ENCODE measurements at places on chromosomes 1 and 21.

- no peak for DNase-seq
These were observed 17.7 kb upstream of the TAL1 start for GRCh38 chr1:47249755-47250154.

DNA sequence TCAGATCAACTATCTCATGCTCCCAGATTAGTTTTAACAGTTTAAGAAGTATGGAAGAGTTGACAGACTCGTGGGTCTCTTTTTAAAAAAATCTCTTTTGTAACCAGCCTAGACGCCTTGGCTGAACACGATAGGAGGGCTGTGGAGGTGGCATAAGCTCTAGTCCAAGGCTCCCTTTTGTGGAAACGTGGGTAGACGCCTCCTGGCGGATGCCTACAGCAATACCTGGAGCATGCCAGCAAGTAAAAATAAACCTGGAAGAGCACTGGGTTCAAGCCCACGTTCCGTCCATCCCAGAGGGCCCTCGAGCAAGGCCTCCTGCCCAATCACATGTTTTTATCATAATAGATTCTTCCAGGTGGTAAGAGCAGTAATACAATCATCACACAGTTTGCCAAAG is 87.9 kb downstream of the RGS7 start:
- no peak for DNase-seq

DNA sequence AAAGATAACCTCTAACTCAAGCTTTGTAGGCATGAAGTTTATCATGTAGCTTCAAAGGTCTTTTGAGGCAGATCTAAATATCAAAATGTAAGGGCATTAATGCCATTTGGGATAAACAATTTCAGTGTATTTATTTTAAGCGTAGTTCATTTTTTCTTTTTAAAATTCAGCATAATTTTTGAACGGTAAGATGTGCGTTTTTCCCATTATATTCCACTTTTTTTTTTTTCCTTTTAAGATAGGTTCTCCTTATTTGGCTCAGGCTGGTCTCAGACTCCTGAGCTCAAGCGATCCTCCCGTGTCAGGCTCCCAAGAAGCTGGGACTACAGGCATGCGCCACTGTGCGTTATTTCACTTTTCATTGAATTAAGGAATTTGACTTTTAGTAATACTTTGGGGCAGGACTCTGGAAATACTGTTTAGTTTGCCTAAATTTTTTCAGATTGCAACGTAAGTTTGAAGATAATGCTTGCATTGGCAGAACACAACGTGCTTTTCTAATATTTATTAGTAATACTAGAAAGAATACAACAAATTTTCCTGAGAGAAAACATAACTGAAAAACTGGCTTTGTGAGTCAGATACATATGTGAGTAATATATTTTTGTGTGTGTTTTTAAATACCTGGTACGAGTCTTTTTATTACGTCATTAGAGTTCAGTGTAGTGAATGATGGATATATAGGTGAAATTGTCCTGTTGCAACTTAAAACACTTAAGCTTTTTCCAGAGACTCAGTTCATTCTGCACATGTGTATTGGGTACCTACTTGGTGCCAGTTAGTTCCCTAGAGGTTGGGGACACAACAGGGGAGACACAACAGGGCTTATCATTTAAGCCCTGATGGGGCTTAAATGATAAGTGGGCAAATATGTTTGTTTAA is 2.2 kb downstream of the RALGPS2 start:
- DNase-seq: no peak

- no peak for DNase-seq
These were observed 22.9 kb upstream of the GFI1 start for GRCh38 chr1:92509619-92510018.

- no peak for DNase-seq
These were observed 448.3 kb downstream of the PTPRC start for GRCh38 chr1:199087144-199087543.

- no peak for DNase-seq
These were observed 8.3 kb downstream of the FRRS1 start for GRCh38 chr1:99758073-99758511.

Measured in NCI-H2171 (cell line).